ENCODE measurements at places on chromosomes 2 and 18.

DNA sequence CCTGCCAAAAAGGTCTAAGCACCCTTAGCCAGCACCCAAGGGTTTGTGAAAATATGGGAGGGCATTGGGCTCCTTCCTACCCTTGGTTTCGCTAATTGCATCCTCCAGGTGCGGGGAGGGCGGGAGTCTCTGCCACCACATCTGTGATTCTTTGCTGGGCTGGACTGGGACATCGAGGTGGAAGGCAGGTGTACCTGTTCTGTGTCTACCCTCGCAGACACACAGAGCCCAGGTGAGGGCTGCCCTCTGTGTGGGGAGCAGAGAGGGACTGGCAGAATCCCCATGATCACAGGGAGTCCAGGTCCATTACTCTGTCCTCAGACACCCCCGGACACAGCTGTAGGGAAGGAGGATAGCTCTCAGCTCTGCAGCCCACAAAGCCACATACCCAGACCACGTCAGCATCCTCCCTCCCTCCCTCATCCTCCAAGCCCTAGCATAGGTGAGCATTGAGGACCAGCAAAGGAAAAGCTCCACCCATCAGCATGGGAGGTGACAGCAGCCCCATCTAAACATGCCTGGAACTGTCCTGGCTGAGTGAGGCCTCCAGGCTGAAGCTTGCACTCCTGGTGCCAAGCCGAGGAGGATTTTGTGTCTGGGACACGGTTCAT is 49.8 kb downstream of the PLB1 start:
- no peak for DNase-seq

- no peak for DNase-seq
Observed at GRCh38 chr2:173762221-173762620, 203.0 kb downstream of the SP3 start.

GRCh38 chr2:26715528-26716270 is 23.2 kb downstream of the KCNK3 start:
- no peak for DNase-seq

GRCh38 chr2:101560780-101561315 is 85.9 kb upstream of the RFX8 start:
- no peak for DNase-seq

GRCh38 chr2:74474899-74475298 is 2.4 kb upstream of the MRPL53 start:
- no peak for DNase-seq

GRCh38 chr2:38066421-38067115 is 9.4 kb downstream of the CYP1B1 start:
- no peak for DNase-seq

GRCh38 chr18:39326772-39327171 is 1761.2 kb upstream of the CELF4 start:
- no peak for DNase-seq

- DNase-seq, result no peak
Observed at GRCh38 chr2:19675003-19675629, 226.7 kb downstream of the TTC32 start.

DNA sequence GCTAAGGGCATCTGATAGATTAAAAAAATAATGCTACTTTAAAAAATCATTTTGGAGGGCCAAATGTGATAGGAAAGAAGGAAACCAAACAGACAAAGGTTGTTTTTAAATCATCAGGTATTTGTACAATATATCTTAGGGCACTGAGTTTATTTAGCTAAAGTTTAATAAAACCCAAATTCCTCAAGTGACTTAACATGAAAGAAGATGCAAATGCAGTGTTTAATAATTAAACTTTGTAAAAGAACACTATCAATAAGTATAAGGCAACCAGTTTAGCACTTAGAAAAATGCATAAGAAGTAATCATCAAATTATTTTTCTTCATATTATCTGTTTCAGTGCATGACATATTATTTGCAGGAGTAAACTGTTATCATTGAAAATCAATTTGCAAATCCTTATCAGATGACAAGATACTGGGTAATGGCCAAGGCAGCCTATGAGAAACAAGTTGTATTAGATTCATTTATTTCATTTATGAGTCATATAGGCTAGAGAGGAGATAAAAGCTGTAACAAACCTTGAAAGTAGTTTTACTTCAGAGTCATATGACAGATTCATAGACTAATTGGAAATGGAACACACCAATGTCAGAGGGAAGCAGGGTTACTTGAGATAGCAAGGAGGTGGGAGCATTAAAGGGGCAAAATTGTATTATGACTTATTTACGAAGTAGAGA is 165.5 kb downstream of the GCA start:
- no peak for DNase-seq

GRCh38 chr2:234674781-234675201 is 177.9 kb upstream of the ARL4C start:
- no peak for DNase-seq

DNA sequence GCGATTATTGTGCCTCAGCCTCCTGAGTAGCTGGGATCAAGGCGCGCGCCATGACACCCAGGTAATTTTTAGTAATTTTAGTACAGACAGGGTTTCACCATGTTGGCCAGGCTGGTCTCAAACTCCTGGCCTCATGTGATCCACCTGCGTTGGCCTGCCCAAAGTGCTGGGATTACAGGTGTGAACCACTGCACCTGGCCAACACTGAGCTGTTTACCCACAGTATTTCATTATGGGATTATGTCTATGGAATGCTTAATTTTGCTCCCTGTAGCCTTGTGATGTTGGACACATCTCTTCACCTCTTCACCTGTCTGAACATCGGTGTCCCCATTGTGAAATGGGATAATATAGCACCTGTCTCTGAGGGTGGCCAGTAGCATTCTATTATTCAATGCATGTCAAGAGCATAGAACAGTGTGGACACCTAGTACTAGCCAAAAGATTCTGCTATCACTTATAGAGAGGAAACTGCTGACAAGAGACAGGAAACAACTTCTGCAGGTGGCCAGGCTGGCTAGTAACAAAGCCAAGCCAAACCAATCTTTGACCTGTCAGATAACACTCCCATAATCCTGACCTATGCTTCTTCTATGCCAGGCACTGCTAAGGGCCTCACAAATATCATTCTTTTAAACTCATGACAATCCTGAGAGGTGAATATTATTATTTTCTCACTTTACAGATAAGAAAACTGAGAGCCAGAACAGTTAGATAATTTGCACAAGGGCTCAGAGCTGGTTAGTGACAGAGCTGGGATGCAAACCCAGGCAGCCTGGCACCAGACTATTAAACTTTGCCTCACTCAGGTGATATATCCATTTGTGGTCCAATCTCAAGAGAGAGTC is 29.4 kb upstream of the REEP1 start:
- no peak for DNase-seq

GRCh38 chr18:7303316-7304060 is 72.6 kb downstream of the LRRC30 start:
- no peak for DNase-seq

DNA sequence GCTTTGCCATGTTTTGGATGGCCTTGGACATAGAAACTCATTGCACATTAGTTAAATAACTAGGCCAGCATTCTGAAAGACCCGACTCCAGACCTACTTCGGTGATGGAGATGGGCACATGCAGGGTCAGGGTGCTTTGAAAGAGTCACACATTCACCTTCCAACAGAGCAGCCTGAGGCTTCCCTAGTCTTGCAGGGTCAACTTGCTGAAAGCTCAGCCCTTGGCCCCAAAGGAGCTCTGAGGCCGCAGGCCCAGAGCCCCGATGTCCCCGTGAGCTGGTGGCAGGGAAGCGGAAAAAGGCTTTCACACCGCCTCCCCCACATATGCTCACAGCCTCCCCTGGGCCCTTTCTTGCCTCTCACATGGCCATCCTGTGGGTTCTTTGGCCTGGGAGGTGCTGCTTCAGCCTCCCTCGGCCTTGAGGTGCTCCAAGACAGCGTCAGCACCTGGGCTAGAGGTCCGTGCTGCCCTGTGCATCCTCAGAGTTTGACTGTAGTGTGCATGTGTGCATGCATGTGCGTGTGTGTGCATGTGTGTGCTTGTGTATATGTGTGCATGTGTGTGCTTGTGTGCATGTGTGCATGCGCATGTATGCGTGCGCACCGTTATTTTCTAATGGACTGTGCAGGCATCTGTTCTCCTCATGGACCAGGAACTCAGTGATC is 21.6 kb downstream of the LDLRAD4 start:
- DNase-seq, result no peak

DNA sequence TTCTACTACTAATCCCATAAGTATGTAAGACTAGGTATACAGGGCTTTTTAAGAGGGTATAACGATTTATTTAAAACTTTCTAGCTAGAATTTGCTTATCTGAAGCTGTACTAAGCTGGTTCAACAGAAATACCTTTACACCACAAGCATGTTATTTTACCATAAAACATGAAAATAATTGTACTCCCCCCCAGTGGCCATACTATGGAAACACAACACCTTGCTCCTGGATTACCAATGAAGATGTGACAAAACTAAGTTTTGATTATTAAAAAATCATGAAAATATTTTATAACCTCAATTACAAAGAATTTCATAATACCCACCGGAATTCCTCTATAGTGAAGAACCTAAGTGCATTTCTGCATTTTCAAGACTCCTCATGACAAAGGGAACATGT is 27.3 kb downstream of the LPIN2 start:
- no peak for DNase-seq

GRCh38 chr18:26480897-26481795 is 67.2 kb downstream of the KCTD1 start:
- DNase-seq, result no peak

DNA sequence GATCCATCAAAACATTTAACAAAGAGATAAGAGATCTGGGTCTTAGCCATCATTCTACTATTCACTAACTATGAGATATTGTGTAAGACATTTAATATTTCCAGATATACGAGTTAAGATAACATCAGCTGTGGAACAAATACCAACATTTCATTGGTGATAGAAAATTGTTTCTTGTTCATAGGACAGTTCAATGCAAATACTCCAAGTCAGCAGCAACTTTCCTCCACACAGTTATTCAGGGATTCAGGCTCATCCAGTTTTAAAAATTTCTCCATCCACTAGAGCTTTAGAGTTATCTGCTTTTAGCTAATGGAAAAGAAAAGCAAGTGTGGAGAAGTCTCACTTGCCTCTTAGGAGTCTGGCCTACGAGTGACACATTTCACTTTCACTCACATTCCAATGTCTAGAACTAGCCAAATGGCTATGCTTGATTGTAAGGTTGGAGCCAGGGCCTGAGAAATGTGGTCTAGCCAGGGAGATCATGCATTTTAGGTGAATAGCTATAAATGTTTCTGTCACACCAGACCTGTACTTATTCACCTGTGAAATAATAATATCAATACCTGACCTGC is 119.3 kb upstream of the MAPRE2 start:
- no peak for DNase-seq

DNA sequence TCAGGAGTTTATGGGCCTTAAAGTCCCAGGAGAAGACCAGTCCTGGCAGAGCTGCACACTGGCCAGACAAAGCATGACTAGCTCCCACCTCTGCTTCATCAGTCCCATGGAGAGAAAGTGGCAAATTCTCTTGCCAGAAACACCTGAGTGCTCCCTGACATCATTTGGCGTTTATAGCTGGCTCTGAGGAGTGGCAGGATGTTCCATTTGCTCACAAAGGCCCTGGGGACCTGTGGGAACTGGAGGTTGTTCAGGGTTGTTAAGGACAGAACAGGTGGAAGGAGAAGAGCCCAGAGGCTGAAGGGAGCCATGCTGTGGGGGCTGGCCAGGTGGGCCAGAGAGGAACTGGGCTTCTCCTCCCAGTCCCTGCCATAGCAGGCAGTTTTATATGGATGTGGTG is 56.1 kb downstream of the RPL37A start:
- no peak for DNase-seq

DNA sequence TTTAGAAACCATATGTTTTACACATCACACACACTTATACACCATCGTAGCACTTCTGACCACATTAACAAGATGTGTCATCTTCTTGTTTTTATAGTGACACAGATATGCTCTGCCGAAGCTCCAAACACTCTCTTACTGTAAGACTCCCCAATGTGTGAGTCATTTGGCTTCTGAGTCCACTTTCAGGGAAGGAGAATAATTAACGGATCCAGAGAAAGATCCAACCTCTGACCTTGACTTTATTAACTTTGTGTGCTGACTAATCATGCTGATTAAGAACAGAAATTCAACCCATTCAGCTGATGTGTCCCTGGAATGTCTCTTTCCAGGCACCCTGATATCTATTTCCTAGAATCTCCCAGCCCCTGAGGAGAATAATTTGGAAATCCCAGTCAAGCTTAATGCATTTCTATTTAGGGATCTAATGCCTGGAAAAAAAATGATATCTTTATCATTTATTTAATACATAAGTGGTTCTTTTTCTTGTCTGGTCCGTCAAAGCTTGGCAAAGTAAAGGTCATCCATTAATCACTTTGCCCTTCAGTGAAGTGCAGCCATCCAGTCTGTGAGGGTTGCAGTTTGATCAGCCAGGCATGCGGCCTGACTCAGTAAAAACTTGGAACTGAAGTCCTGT is 615.8 kb upstream of the SYT4 start:
- no peak for DNase-seq

DNA sequence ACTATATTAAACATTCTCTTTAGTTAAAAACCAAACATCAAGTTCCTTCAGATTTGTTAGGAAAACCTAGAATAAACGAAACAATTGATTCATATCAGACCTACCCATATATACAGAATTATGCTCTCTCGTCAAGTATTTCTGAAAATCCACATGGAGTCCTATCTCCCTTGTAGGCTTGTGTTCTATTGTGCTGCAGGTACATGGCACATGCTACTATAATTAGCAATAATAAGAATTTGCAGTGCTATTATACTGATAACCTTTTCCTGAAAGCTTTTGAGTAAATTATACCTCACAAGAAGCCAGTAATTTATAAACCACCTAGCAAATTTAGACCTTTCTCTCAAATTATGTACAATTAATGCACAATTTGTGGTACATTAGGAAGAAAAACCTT is 158.6 kb upstream of the STK17B start:
- DNase-seq, result no peak

DNA sequence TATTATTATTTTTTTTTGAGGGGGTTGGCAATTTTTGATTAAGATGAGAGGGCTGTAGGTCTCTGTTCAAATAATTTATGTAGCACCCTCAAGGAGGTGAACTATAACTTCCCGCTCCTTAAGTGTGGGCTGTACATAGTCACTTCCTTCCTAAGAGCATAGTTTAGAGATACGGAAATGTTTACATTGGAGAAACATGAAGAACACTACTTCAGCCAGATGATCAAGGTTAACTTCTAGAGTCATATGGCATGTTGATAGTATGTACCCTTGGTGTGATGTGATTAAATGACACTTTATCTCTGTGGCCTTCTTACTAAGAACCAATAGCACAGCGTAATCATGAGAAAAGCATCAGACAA is 93.7 kb downstream of the MIB1 start:
- DNase-seq, result no peak

- DNase-seq, result no peak
Observed at GRCh38 chr2:46555646-46556234, 76.4 kb downstream of the TMEM247 start.

Measured in bone marrow (tissue), 2 donors.